NCI-H2081 treated with DMSO at 0.1 percent for 48 hours (cell line): ENCODE measurements at places on chromosomes 1 and 21.

DNA sequence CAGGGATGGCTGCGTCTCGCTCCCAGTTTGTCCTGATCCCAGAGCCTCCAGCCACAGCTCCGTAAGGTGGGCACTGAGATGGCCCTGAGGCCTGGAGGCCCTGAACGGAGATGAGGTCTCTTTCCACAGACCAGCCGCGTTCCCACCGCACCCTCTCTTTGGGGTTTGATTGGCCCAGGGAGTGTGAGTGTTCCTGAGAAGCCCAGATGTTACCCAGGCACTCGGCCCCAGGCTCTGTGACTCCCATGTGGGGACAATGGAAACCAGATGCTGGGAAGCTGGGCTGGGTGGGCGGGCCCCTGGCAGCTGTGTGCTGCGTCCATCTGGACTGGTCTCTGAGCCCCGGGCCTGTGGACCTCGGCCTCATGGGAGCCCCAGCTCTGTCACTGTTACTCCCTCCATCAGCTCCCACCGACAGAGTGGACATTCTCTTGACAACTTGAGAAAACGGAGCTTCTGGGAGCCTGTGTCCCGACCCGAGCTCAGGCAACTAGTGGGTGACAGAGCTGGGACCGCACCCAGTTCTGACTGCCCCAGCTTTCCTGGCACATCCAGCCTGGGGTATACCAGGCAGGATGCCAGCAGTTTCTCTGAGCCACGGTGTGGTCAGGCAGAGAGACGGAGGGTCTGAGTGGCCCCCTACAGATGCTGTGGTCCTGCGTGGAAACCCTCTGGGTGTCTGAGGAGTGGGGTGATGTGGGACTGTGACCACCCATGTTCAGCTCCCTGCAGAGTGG is 9.8 kb upstream of the COL6A1 start:
- no peak for DNase-seq

- DNase-seq, result no peak
These were observed 19.5 kb downstream of the FAAH start for GRCh38 chr1:46413596-46413985.

DNA sequence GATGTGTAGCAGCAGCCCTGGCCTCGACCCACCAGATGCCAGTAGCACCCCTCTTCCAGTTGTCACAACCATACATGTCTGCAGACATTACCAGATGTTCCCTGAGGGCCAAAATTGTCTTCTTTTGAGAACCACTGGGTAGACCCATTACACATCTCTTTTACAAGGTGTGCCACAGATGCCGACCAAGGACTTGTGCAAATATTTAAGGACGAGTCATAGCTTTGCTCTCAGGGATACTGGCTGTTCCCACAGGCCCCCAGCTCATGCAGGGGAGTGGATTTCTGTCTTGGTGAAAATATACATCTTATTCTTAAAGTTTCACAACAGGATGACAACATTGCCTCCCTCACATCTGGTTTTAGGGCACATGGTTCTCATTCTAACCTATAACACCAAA is 59.4 kb upstream of the ZBTB18 start:
- no peak for DNase-seq

DNA sequence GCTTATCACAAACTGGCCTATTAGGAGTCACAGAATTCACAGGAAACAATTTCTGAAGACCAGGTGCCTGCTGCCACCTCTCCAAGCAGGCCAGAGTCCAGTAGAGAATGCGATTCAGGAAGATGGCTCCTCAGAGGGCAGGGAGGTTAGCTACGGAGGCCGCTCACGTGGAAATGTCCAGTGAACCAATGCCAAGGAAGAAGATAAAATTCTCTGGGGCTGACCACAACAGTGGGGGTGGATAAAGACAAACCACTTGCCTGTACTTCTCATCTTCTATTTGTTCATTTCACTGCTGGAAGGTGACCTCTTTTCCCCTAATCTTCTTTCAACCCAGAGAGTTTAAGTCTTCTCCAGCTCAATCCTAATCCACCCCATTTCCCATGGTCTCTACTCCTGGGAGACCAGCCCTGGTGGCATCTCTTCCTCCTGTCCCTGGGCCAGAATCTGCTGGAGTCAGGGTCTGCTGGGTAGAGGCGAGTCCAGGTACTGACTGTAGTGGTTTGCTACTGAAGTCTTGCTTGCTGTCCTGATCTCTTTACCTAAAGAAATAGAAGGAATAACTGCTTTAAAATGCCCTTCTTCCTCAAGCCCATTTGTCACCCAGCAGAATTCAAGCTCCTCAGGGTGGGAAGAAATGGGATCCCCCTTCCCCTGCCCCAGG is 3.2 kb downstream of the PSRC1 start:
- DNase-seq, result no peak

- DNase-seq, result no peak
These were observed 20.5 kb upstream of the KCNE2 start for GRCh38 chr21:34343347-34343746.

DNA sequence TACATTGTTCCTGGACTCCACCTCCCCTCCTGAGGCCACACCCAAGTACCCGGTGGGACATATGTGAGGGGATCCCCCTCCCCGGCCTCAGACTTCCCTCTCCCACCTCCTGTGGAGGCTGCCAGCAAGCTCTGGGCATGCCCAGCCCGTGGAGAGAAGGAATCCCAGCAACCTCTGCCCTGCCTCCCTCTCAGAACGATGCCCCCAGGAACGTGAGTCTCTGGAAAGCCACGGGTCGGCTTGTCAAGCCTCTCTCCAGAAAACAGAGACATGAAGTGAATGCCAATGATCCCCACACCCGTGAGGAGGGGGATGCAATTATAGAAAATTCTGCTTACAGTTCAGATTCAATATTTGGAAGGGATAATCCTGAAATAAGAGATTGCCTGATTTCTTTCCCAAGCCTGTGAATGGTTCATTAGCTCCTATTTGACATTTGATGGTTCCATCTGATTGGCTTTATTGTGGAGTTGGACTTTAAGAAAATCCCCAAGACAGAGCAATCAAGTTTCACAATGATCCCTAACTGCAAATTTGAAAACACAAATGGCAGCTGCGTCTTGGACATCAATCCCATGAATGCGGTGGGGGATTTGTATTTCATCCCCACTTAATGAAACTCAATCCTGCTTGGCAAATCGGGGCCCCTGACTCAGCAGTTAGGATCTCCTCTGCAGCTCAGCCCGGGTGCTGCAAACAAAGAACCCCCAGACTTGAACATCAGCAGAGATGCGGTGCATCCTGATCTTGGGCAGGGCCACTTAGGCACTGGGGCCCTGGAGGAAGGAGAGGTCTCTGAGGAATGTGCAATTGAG is 9.1 kb upstream of the GUCA2B start:
- no peak for DNase-seq

DNA sequence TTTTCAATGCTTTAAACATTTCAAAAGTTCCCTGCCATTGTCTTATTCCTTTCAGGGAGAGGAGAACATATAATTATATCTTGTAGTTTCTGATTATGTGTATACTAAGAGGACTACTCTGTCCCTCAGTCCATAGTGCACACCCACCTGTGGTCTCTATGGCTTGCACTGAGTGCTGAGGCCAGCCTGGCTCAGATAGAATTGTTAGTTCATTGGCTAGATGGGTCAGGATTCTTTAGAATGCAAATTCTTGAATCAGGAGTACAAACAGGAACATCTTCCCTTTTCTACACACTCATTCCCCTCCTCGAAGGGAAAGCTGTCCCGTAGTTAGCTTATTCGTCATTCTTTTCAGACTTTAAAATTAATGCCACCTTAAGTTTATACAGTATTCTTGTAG is 8.2 kb downstream of the BACH1 start:
- no peak for DNase-seq
